IMR-90 (cell line): ENCODE measurements at places on chromosomes 16 and 17. TPM values are rescaled to one million over a fixed set of nuclear protein-coding genes. Genes with fewer than 3 reads are reported as not detected.

DNA sequence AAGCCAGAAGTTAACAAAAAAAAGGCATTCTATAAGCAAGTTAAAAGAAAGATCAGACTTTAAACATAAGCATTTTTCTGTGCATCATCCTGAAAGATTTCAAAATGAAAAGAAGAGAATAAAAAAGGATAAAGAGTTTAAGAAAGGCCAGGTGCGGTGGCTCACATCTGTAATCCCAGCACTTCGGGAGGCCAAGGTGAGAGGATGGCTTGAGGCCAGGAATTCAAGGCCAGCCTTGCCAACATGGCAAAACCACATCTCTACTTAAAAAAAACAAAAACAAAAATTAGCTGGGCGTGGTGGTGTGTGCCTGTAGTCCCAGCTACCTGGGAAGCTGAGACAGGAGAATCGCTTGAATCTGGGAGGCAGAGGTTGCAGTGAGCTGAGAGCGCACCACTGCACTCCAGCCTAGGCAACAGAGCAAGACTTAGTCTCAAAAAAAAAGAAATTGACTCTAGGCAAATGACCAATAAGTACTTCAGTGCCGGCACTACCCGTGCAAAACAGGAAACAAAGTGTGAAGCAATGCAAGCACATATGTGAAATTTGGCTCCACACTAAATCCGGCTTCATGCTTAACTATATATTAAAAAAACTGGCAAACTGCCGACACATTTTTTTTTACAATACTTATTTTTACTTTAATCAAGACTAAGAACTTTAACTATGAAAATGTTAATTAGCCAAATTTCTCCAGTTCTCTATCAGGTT, 83.2 kb upstream of the C17orf78 start:
- DNase-seq = no peak

DNA sequence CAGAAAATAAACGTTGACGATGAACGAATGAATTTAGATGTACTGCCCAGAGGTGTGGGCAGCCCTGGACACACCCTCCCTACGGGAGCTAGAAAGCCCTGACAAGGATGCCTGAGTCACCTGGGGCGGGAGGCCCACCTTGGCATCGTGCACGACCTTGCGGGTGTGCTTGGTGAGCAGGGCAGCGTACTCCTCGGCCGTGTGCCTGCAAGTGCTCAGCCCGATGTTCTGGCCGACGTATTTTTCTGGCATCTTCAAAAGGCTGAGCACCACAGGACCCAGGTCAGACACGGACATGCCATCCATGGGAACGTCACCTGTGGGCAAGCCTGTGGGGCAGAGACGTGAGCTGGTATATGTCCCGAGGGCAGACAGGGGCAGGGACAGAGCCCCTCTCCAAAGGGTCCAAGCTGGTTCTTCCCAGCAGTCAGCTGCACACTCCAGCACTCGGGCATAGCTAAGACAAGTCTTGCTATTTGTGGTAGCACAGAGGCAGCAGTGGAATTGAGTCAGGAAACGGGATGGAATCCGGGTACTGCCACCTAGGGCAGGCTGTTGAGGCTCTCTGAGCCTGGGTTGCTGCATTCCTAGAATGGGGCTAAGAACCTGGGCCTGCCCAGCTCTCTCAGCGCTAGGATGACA, 10.8 kb downstream of the NMRAL1 start:
- DNase-seq = no peak

GRCh38 chr16:27259710-27260109, 8.9 kb downstream of the NSMCE1 start:
- DNase-seq = no peak

- no peak for DNase-seq
Measured at GRCh38 chr17:68433211-68433610, 24.1 kb downstream of the WIPI1 start.

DNA sequence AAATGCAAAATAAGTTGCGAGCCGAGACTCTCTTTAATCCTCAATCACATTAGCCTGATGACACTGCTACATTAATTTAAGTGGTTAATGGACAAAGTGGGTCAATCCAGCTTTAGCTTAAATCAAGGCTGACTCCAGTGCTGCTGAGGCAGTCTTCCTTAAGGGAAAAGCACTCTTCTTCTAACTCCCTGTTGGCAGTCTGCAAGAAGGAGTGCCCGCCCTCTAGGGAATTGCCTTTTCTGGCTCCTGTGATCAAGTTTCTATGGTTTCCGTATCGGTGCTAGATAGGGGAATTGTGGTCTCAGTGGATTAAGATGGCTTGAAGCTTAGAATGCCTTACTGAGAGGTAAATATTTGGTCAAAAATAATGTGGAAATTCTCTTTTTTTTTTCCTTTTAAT, 41.0 kb downstream of the HS3ST3B1 start:
- no peak for DNase-seq

DNA sequence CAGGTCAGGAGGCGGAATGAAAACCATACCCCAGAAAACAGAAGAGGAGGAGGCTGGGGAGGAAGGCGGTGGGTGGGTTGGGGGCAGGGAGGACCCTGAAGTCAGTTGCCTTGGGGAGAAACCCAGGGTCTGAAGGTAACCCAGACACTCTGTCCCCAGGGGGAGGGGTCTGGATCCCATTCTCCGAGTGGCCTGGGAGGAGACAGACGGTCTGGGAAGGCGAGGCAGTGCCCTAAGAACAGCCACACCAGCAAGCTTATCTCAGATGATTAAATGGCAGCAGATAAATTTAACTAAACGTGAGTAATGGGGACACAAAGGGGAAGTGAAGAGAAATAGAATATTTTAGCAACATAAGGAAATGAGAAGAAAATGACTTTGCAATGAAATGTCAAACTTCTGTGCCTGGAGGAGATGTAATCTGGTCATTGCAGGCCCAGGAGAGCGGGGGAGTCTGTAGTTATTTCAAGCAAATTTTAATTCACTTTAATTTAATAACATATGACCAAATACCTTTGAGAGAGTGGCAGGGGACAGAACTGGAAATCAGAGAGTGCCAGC, 21.4 kb upstream of the ZFP90 start:
- DNase-seq = no peak

- DNase-seq = no peak
Measured at GRCh38 chr17:73278049-73278464, 16.4 kb upstream of the CPSF4L start.

DNA sequence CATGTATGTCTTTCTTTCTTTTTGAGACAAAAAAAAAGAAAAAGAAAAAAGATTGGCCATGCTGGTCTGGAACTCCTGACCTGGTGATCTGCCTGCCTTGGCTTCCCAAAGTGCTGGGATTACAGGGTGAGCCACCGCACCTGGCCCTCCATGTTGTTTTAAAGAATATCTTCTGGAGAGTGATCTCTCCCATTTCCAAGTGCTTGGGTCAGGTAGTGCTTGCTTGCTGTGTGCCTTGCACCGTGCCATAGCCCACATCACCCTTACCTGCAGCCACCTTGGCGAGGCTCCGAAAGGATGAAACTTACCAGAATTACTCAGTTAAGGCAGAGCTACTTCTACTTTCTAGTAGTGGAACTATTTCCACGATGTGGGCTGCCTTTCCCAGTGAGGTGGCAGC, 19.0 kb upstream of the KDM6B start:
- DNase-seq = no peak

DNA sequence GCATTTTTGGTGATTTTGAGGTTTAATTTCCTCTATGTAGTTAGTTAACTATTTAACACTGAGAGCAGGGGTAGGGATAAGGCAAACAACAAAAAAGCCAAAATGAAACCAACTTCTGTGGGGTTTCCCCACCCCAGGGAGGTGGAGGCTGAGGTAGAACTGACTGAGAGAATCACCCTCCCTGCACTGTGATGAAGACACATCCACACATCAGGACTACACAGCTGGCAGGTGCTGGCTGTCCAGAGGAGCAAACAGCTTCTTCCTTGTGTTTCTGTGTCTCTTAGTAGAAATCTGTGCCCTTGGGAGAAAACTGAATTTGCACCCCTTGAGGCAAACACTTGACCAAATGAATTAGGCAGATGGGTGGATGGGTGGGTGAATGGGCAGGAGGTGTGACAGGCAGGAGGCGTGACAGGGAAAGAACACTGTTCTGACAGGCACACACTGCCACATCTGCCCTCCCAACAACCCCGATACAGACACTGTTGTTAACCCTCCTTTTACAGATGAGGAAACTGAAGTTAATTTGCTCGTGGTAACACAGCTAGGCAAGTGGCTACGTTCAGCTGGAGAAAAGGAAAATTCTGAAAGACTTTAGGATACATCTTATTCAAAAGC, 62.9 kb upstream of the AMZ2 start:
- DNase-seq = no peak

- DNase-seq = no peak
Measured at GRCh38 chr16:88971371-88972097, 5.5 kb downstream of the CBFA2T3 start.

DNA sequence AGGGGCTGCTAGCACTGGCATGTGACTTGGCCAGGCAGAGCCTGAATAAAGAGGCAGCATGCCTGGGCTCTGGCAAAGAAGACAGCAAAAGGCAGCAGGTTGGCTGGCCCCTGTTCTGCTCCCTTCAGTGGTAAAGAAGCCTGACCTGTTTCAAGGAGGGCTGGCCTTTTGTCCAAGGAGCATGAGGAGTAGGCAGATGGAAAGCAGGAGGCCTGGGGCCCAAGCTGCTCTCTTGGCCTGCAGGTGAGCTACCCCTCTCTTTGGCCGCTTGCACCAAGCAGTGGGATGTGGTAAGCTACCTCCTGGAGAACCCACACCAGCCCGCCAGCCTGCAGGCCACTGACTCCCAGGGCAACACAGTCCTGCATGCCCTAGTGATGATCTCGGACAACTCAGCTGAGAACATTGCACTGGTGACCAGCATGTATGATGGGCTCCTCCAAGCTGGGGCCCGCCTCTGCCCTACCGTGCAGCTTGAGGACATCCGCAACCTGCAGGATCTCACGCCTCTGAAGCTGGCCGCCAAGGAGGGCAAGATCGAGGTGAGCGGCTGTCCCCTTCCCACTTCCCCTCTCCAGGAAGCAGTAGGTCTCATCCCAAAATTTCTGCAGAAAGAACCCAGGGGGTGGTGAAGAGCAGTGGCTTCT, 8.0 kb downstream of the TRPV2 start:
- DNase-seq = no peak

GRCh38 chr16:25996052-25996451, 304.3 kb downstream of the HS3ST4 start:
- no peak for DNase-seq

DNA sequence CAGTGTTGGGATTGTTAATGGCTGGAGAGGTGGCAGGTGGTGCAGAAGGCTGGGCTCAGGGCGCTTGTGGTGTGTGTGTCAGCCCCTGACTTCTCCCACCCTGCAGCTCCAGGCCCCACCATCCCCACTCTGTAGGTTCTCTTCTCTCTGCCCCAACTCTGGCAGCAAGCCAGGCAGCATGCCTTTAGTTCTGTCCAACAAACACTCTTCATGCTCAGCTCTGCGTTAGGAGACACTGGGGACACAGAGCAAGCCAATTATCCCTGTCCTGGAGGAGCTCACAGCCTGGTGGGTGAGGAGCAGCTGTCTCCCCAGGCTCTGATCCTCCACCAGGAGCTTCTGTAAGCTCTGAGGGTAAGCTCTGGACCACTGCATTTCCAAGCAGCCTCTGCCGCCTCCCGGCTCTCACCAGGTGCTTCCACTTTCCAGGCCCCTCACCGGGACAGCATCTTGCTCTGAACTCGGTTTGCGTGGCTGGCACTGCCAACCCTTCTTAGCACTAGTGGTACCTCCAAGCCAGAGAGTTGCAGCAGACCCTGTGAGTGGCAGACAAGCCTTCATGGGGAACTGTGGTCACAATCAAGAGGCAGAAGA, 34.3 kb upstream of the WSCD1 start:
- no peak for DNase-seq

- DNase-seq = no peak
Measured at GRCh38 chr17:48241770-48242497, 134.4 kb downstream of the SNX11 start.

DNA sequence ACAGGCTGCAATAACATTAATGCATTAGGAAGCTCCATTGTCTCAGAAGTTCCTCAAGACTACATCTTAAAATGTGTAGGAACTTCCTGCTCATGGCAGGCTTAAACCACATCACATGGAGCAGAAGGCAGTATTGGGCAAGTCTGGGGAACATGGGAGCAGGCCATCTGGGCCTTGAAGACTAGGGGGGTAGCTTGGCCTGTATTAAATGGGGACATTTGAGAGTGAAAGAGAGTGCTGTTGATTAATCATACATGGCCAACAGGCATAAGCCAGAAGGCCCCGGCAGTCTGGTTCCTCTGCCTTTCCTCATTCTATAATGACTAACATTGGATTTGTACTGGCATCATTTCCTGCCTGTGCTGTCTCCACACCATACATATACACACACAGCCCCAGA, 25.2 kb upstream of the SLC5A11 start:
- DNase-seq = peak; percentile 44

DNA sequence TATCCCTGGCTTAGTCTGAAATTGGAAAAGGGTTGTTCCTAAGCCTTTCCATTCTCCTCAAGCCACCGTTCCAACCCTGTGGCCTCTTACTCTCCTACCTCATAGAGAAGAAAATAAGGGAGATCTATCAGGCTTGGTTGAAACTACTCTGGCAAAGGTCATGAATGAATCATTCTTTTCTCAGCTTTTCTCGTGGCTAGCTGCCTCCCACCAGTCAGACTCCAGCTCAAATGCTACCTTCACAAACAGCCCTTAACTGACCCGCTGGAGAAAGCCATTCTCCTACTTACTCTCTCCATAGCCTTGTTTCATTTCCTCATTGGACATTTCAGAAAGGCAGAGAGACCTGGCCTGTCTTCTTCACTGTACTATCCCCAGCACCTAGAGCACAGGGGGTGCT, 8.9 kb downstream of the MYH10 start:
- DNase-seq = peak; percentile 59

- DNase-seq = no peak
Measured at GRCh38 chr17:76581515-76581914, 4.1 kb downstream of the ST6GALNAC2 start.

Gene ST6GALNAC1
- total RNA-seq = not detected in 2 replicates

Gene CXCL16
- total RNA-seq = 0.28 and 0.36 TPM in 2 replicates

Gene TERB1
- total RNA-seq = under 0.01 TPM in 1 of 2 replicates, not detected in the other

Gene MYH13
- total RNA-seq = not detected in 2 replicates

Gene PRR35
- total RNA-seq = not detected in 2 replicates
